Endodermal cell (in vitro differentiated cells): ENCODE measurements at places on chromosomes 5 and 9. TPM values are rescaled to one million over a fixed set of nuclear protein-coding genes. Genes with fewer than 3 reads are reported as not detected.
A peak's percentile ranks its signal among the peaks of the same experiment; 100 is the strongest.

The GPRIN1 gene
- total RNA-seq, result 4.5 and 4.8 TPM in 2 replicates

DNA sequence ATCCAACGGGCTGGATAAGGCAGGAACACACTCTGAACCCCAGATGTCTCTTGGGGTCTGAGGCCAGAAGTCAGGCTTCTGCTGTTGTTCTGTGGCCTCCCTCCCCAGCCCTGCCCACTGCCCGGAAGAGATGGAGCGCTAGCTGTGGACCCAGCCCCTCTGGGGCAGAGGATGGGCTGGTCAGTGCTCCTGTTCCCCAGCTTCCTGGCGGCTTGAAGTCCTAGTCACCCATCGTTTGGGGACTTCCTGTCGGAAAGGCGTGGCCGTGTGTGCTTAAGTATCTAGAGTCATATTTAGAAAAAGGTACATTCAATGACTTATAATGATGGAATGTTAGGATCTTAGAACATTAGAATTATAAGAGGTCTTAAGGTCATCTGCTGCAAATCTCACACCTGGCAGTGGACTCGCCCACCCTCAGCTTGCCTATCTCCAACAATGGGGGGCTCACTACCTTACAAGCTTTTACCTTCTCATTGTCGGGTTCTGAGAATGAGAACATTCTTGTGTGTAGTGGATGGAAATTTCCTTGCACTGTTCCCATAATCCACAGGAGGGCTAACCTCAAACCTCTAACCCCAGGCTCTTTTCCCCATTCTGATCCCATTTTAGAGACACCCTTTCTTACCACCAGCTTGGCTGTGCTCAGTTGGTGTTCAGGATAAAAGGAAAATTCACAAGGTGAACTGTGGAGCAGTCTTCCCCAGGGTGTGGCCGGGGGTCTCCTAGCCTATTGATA lies 13.4 kb upstream of the AIF1L start:
- H3K4me3 ChIP-seq, result no peak overlapping the region
- H3K36me3 ChIP-seq, result no peaks in the 10 kb centered on the region
- no peaks in the 10 kb centered on the region for H3K4me1 ChIP-seq
- DNase-seq, result no peak
- H3K27me3 ChIP-seq, result no peaks in the 10 kb centered on the region
- H3K27ac ChIP-seq, result no peak overlapping the region

DNA sequence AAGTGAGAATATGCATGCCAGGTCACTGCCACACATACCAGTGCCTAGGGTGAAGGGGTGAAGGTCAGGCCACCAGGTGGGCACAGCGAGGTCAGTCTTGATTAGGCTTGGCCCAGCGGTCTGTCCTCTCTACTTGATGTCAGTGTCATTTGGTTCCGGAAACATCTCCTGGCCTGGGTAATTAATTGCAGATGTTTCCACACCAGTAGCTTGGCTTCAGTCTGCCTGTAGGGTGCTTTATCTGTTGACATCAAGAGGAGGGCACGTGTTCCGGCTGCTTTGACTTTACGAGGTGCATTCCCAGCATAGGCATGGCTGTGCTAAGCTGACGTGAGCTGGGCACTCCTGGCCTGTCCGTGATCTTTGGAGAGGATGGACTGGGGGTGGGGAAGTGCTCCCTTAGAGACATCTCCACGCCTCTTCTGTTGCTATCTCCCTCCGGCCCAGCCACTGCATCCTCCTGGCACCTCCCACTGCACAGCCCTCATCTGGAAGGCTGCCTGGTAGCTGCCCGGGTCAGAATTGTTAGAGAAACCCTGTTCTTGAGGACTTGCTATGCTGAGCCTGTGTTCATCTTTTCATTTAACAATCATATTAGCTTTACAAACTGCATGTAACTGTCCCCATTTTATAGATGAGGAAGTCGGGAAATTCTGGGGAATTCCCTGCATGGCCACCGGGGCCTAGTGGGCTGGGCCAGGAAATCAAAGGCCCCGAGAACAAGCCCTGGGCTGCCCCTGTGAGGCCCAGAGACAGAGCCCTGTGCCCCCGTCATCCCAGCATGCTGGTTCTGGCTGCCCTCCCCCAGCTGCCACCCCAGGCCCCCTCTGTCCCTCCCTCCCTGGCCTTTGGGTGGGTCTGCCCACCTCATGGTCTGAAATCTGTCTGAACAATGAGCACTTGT lies 29.1 kb downstream of the JADE2 start:
- peaks cover 30% of the 10 kb centered on the region for H3K36me3 ChIP-seq
- H3K27ac ChIP-seq, result no peak overlapping the region
- H3K4me1 ChIP-seq, result no peaks in the 10 kb centered on the region
- H3K27me3 ChIP-seq, result no peaks in the 10 kb centered on the region
- no peak overlapping the region for H3K4me3 ChIP-seq

GRCh38 chr5:43281840-43282658 lies 31.2 kb downstream of the HMGCS1 start:
- DNase-seq, result no peak
- H3K4me1 ChIP-seq, result no peaks in the 10 kb centered on the region
- H3K27ac ChIP-seq, result no peak overlapping the region

The BRD8 gene
- total RNA-seq, result 68.9 to 122 TPM (median 119 TPM) in 3 replicates

DNA sequence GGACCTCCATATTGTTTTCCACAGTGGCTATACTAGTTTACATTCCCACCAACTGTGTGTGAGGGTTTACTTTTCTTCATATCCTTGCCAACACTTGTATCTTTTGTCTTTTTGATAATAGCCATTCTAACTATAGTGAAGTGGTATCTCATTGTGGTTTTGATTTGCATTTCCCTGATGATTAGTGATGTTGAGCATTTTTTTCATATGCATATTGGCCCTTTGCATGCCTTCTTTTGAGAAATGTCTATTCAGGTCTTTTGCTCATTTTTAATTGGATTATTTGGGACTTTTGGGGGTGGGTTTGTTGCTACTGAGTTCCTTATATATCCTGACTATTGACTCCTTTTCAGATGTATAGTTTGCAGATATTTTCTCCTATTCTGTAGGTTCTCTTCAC lies 44.4 kb downstream of the FEM1C start:
- no peaks in the 10 kb centered on the region for H3K4me1 ChIP-seq
- H3K4me3 ChIP-seq, result no peak overlapping the region
- H3K36me3 ChIP-seq, result no peaks in the 10 kb centered on the region
- H3K27ac ChIP-seq, result no peak overlapping the region

DNA sequence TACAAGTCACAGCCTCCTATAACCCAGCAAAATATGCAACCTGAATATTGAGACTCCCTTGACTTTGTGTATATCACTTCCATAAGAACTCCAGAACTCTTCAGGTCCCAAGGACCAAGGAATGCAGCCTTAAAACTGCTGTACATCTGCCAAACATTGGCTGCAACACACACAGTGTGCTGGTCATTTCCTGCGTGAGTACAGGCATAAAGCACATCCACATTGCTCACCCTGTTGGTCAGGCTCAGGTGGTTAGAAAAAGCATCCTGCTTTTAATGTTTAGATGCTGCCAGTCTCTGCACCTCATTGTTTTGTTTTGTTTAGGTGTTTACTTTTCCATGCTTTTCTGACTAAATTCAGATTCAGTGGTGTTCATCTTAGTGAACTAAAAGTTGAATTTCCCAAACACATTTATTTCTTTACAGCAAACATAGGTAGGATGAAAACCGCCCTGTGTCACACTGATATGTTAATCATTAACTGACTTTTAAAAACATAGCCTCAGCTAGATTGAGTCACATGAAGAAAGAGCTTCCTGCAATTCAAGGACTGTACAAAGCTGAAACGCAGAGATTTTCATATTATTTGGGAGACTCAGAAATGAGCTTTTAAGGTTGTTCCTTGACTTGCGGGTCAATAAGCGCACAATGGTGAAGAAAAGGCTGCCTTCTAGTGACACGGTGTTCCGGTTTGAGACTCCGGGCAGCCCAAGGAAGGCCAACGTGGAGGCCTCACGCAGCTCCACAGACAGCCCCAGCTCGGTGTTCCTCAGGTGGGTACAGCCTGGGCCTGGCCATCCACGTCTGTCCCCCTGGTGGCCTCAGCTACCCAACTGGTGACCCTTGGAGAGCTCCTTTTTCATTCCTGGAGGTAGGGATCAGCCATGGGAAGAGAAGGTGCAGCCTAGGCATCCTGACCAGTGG lies 52.2 kb upstream of the GRAMD2B start:
- DNase-seq, result peak; percentile 61
- no peaks in the 10 kb centered on the region for H3K27me3 ChIP-seq
- H3K4me3 ChIP-seq, result no peak overlapping the region
- no peak overlapping the region for H3K27ac ChIP-seq
- H3K36me3 ChIP-seq, result no peaks in the 10 kb centered on the region
- H3K4me1 ChIP-seq, result peaks cover 6% of the 10 kb centered on the region

The MCIDAS gene
- total RNA-seq, result 1.4 and 1.6 TPM in 2 replicates

DNA sequence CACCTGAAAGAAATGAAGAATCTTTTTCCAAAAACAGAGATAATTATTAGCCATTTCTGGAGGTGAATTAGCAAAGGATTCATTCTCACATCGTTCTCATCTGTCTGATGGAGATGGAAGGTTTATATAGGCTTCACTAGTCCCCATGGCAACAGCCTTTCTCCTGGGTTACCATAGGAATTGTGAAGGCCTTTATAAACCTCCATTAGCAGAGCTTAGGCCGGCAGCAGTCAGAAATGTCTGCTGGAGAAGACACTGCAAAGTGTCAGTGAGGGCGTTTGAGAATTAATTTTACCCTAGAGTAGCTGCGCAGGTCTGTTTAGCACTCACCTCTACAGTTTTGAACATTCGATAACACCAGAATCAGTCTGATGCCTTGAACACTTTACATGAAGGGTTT lies 290.4 kb upstream of the NR4A3 start:
- H3K27ac ChIP-seq, result peak overlapping the region; percentile 3
- no peak overlapping the region for H3K4me3 ChIP-seq
- H3K4me1 ChIP-seq, result no peaks in the 10 kb centered on the region
- no peaks in the 10 kb centered on the region for H3K27me3 ChIP-seq

DNA sequence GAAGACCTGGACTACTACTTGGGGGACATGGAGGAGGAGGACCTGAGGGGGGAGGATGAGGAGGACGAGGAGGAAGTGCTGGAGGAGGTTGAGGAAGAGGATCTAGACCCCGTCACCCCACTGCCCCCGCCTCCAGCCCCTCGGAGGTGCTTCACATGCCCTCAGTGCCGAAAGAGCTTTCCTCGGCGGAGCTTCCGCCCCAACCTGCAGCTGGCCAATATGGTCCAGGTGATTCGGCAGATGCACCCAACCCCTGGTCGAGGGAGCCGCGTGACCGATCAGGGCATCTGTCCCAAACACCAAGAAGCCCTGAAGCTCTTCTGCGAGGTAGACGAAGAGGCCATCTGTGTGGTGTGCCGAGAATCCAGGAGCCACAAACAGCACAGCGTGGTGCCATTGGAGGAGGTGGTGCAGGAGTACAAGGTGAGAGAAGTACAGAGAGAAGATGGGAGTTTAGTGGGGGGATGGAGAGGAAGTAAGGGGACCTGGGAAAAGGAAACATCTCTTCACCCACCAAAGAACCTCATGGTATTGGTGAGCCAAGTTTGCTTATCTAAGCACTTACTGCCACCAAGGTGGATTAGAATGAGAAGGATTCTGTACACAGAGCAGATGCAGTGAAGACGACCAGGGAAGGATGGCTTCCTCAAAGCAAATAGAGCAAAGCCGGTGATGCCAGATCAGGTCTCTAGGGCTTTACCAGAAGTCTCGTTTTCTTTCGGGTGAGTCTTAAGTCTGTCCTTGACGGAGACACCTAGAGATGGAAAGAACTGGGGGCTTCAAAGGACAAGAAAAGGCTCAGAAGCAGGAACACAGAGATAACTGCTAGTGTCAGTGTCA lies 1.5 kb downstream of the TRIM41 start:
- peaks cover 2% of the 10 kb centered on the region for H3K4me1 ChIP-seq
- no peak for DNase-seq
- peak overlapping the region; percentile 92 for H3K27ac ChIP-seq
- H3K4me3 ChIP-seq, result peak overlapping the region; percentile 93
- H3K36me3 ChIP-seq, result peaks cover 25% of the 10 kb centered on the region
- H3K27me3 ChIP-seq, result no peaks in the 10 kb centered on the region

The NFIB gene
- 3.6 and 5.3 TPM in 2 replicates for total RNA-seq

- peaks cover 4% of the 10 kb centered on the region for H3K4me1 ChIP-seq
- no peaks in the 10 kb centered on the region for H3K36me3 ChIP-seq
- H3K27ac ChIP-seq, result no peak overlapping the region
- DNase-seq, result no peak
- no peak overlapping the region for H3K4me3 ChIP-seq
Measured at GRCh38 chr5:83179966-83180365, 102.6 kb downstream of the XRCC4 start.

The PPIC gene
- total RNA-seq, result 31.6 to 36.4 TPM (median 35.9 TPM) in 3 replicates

DNA sequence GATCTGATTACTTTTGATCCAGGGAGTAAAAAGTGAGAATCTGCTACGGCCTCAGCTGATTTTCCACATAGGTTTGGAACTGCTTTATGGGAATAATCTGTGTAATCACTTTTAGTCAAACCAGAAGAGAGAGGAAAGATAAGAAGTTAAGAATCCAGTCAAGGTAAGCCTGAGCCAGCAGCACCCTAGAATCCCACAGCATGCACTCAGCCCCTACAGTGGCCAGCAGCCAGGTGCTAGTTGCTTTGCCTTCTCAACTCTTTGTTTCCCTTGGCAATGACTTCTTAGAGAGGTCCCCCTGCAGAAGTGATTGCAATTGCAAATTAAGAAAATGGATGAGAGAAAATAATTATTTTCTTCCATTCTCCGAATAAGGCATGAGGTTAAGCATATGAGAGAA lies 59.7 kb upstream of the TMED7 start:
- DNase-seq, result peak; percentile 66
- no peak overlapping the region for H3K27ac ChIP-seq
- no peak overlapping the region for H3K4me3 ChIP-seq
- no peaks in the 10 kb centered on the region for H3K36me3 ChIP-seq
- H3K4me1 ChIP-seq, result peaks cover 9% of the 10 kb centered on the region

The CXCL14 gene
- total RNA-seq, result 0.20 to 0.31 TPM in 2 of 3 replicates, not detected in the other

The ACER2 gene
- total RNA-seq, result 2.4 and 2.6 TPM in 2 replicates

DNA sequence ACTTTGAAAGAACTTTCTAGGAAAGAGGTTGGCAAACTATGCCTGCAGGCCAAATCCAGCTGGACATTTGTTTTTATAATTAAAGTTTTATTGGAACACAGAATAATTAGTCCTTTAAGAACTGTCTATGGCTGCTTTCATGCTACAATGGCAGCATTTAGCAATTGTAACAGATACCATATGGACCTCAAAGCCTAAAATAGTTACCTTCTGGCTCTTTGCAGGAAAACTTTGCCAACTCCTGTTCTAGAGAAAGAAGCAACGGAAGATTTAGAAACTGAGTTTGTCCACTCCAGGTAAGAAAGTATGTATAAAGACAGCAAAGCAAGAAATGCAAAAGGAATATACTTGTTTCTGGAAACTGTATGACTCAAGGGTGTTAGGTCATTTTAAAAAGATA lies 281.7 kb upstream of the TRPM3 start:
- H3K27me3 ChIP-seq, result no peaks in the 10 kb centered on the region
- no peaks in the 10 kb centered on the region for H3K4me1 ChIP-seq
- H3K36me3 ChIP-seq, result no peaks in the 10 kb centered on the region
- DNase-seq, result no peak

- H3K4me1 ChIP-seq, result peaks cover 9% of the 10 kb centered on the region
- H3K27ac ChIP-seq, result no peak overlapping the region
- no peaks in the 10 kb centered on the region for H3K36me3 ChIP-seq
- H3K27me3 ChIP-seq, result peaks cover 62% of the 10 kb centered on the region
- H3K4me3 ChIP-seq, result no peak overlapping the region
Measured at GRCh38 chr5:89457411-89458331, 574.7 kb upstream of the MEF2C start.

The FGFR4 gene
- 90.3 to 131 TPM (median 130 TPM) in 3 replicates for total RNA-seq

GRCh38 chr9:116700882-116701865 lies 14.1 kb downstream of the TRIM32 start:
- H3K27me3 ChIP-seq, result no peaks in the 10 kb centered on the region
- H3K36me3 ChIP-seq, result peaks cover 62% of the 10 kb centered on the region
- peak overlapping the region; percentile 4 for H3K4me3 ChIP-seq
- no peak overlapping the region for H3K27ac ChIP-seq

GRCh38 chr5:34571677-34572041 lies 84.5 kb upstream of the RAI14 start:
- H3K27ac ChIP-seq, result no peak overlapping the region
- no peaks in the 10 kb centered on the region for H3K36me3 ChIP-seq
- DNase-seq, result no peak
- peaks cover 5% of the 10 kb centered on the region for H3K27me3 ChIP-seq

The CIZ1 gene
- 115 and 117 TPM in 2 replicates for total RNA-seq

The SLC34A1 gene
- total RNA-seq, result not detected in 2 replicates
